Myocyte (in vitro differentiated cells): ENCODE measurements at places on chromosomes 1 and 21.
A peak's percentile ranks its signal among the peaks of the same experiment; 100 is the strongest.

GRCh38 chr1:151611288-151611790 lies 511 bp upstream of the SNX27 start:
- DNase-seq, result no peak

GRCh38 chr1:6801966-6802365 lies 16.7 kb downstream of the CAMTA1 start:
- DNase-seq, result peak; percentile 33

GRCh38 chr21:15741510-15741909 lies 11.7 kb downstream of the USP25 start:
- no peak for DNase-seq

- DNase-seq, result no peak
Observed at GRCh38 chr1:227270554-227270953, 47.7 kb downstream of the CDC42BPA start.

GRCh38 chr1:55699228-55699627 lies 484.1 kb upstream of the USP24 start:
- no peak for DNase-seq

DNA sequence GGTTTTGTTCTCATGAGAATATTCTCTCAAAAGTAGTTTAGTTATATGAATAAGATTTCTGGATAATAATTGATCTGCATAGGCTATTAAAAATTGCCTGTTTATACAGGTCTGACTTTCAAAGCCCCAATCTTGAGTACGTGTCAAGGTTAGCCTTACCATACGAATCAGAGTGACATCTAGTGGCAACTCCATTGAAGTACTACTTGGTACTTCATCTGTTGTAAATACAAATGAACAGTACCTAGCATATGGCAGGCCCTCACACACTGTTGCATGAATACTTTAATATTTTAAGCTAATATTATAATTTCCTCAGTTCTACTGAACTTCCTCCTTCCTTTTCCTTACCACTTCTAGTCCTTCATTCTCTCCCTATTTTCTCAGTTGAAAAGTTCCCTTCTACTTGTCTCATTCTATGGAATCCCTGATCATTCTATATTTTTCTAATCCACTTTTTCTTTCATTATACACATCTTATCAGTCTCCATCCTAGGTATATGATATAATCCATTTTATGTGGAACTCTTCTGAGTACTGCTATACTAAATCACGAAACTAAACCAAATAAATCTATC lies 101.2 kb downstream of the AKT3 start:
- DNase-seq, result peak; percentile 69

DNA sequence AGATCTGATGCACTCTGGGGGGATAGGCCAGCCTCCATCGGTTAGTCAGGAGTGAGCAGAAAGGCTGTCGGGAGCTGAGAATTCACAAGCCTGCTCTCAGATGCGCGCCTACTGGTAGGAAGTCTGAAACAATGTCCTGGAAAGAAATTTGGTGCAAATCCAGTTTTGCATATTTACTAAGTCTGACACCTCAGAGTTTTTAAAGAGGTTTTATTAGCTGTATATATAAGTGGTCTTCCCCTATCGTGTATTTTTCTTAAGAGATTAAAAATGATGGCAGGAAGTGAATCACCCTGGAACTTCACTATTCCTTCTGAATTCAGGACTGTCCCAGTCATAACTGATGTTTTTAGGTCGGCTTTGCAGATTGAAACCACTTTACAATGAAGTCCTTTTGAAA lies 99.8 kb upstream of the C1orf105 start:
- DNase-seq, result peak; percentile 21

DNA sequence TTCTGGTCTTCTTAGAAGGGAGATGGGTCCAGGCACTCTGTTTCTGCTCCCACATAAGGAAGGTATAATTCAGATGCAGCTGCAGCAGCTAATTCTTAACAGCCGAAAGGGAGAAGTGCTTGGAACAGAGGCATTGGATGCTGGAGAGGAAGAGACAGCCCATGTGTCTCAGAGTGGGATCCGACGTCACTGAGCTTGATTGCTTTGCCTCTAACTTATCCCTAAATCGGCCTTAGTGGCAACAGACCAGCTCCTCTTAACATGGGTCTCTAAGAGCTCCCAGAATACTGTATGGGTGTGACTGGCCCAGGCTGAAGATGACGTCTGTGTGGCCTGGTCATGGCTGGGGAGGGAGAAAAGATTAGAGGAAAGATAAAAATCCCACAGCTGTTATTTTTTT lies 40.7 kb upstream of the KCND3 start:
- DNase-seq, result no peak

DNA sequence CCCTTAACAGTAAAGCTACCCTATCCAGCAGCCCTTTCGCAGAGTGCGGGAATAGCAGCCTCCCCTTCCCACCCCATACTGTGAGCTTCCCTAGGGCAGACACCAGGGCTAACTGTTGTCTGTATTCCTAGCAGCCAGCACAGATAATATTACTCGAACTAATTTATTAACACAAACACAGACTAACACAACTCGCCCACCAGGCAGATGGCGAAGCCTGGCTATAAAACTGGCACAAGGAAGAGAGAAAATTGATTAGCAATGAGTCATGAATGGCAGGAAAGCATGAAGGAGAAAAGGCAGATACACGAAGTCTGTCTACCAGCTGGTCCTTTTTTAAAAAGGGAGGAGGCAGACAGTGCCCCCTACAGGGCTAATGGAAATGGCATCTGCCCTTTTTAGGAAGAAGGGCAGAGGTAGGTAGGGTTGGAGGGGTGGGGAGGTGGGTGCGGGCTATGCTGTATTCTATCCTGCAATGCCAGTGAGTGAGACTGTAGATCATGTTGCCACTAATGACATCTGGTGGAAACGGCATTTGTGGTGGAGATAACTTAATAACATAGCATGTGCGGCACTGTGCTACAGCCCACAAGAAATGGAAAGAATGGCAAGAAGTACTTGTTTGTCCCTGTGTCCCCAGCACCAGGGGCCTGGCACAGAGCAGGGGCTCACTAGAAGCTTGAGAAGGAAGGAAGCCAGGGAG lies 30.6 kb upstream of the CTPS1 start:
- peak; percentile 88 for DNase-seq

GRCh38 chr1:28200234-28200873 lies 23.9 kb upstream of the PTAFR start:
- DNase-seq, result no peak

DNA sequence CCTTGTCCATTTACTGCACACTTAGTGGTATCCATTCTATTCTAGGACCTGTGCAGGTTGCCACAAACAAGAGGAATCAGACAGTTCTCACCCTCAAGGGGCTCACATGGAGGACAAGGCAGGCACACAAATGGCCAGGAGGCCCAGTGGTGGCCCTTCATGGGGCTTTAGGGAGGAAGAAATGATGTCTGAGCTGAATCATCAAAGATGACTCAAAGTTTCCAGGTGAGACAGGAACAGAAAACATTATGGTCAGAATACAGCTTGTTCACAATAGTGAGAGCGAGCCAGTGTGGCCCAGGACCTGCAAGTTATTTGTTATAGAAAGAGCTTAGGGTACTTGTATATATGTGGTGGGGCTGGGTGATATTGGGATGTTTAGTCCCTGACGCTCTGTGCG lies 26.4 kb downstream of the SHISAL2A start:
- no peak for DNase-seq

DNA sequence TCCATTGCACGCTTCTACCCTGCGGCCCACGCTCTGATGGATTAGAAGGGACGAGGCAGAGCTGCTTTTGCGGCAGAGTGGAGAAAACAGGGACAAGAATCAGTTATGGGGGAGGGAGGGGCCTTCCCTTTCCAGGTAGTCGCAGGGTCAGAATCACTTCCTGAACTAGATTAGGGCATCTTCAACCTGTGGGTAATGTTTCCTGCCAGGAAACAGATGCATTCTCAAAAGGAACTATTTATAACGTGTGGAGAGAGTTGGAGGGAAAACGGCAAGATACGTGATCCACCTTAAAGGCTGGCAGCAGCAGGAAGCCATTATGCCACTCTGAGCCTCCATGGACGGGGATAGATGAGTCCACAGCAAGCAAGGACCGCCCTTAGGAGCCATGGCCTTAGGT lies 59.9 kb upstream of the CNTN2 start:
- no peak for DNase-seq

- DNase-seq, result peak; percentile 7
Observed at GRCh38 chr1:211741116-211741515, 65.7 kb upstream of the NEK2 start.

DNA sequence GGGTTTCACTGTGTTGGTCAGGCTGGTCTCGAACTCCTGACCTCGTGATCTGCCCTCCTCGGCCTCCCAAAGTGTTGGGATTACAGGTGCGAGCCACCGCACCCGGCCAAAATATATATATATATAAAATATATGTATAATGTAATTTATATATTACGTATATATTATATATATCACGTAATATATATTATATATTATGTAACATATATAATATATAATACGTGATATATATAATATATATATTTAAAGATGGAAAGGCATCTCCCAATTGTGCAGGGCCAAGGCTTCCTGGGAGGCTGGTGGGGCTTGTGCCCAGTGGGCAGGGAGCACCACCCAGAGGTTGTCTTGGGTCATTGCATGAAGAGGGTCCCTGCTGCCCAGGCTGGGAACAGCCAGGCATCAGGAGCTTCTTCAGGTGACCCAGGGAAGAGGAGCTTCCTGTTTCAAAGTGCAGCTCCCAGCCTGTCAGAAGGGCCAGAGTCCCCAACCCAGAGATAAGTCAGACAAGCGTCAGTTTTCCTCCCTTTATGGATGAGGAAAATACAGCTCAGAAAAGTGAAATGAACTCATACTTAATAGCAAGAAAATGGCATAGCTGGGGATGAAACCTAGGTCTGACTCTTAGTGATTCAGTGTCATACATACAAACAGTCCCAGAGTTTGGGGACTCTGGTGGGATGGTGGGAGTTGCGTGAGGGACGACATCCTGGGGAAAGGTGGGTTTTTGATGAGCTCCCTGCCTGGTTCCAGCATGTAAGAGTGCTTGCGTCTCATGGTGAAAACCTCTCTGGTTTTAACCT lies 12.0 kb downstream of the UBE2Q1 start:
- peak; percentile 72 for DNase-seq

DNA sequence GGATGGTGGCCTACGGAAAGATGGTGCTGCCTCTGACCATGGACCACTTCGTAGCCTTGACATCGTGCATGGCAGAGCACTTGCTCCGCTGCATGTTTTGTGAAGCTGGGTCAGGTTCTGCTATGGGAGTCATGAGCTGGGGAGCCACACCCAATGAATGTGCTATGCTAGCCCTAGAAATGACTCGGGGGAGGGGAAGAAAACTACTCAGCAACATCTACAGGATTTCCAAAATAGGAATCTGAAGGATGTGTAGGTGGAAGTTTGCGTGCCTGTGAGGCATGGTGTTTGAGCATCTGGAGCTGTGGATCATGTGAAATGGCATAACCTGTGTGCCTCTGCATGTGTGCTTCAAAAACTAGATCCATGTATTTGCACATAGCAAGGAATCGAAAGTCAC lies 247.3 kb downstream of the CACNA1E start:
- DNase-seq, result no peak

DNA sequence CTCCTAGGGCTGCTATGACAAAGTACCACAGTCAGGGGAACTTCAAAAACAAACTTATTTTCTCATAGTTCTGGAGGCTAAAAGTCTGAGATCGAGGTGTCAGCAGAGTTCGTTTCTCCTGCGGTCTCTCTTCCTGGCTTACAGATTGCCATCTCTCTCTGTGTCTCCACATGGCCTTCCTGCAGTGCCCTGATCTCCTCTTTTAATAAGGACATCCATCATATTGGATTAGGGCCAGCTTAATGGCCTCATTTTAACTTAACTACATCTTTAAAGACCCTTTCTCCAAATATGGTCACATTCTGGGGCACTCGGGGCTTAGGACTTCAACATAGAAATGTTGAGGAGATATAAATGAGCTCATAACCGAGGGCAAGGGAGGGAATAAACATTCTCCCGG lies 12.2 kb downstream of the C1orf74 start:
- no peak for DNase-seq

GRCh38 chr1:40762144-40762923 lies 21.3 kb upstream of the KCNQ4 start:
- no peak for DNase-seq

GRCh38 chr1:50774759-50775351 lies 185.2 kb downstream of the FAF1 start:
- peak; percentile 75 for DNase-seq

DNA sequence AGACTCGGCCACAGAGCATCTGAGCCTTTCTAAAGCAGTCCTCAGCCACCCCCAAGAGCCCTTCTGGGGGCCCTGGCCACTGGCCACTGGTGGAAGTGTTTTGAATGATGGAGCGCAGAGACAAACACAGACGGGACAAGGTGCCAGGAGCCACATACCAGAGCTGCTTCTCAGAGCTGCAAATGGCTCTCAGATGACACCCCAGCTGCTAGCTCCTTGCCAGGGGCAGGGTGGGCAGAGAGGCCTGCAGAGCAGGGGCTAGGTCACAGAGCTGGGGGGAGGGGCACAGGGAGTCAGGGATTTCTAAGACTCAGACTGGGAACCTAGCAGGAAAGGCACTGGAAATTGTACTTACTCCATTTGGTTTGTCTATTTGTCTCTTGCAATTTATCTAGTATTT lies 30.4 kb downstream of the KCNN3 start:
- peak; percentile 83 for DNase-seq

GRCh38 chr1:247440001-247440620 lies 17.8 kb downstream of the OR2B11 start:
- no peak for DNase-seq

- peak; percentile 98 for DNase-seq
Observed at GRCh38 chr1:41418857-41419583, 57.8 kb downstream of the FOXO6 start.
